Stimulated activated CD4-positive, alpha-beta T cell treated with anti-CD3 and anti-CD28 coated beads, Interleukin-12 subunit alpha, Interleukin-12 subunit beta, amount 100 ng/mL, for 24 hours (primary cell): ENCODE measurements at places on chromosomes 6 and 20.

- no peak for DNase-seq
Measured at GRCh38 chr6:32164295-32164694, at the start of gene EGFL8. Gene EGFL8 (plus strand): TSS chr6:32164595. CDS start chr6:32166166, 1,571 bp downstream.

DNA sequence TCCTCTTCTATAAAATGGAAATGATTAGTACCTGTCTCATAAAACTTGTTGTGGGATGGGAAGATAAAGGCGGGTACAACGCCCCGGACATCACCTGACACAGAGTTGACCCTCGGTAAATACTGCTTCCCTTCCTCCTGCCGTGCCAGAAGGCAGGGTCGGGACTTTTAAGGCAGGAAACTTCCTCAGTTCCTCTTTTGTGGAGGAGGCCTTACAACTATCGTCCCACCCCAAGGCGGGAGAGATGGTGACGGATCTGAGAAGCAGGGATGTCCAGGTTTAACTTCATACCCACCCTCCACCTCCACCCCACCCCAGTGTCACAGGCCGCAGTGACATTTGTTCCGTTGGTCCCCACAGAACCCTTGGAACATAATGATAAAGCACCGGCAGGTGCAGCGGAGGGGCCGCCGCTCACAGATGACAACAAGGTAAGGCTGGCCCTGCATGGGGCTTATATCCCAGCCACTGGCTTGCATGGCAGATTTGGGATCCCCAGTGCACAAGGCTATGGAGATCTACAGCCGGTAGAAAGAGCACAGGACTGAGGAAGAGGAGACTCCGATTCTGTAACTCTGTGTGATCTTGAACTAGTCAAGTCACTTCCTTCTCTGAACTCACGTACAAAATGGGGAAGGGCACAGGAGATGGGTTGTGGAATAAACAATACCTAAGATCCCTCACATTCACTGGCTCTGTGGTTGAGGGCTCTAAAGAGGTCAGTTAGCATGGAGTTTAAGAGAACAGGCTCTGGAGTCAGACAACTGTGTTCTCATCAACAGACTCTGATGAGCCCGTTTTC is 764 bp downstream of the DNTTIP1 start:
- no peak for DNase-seq

DNA sequence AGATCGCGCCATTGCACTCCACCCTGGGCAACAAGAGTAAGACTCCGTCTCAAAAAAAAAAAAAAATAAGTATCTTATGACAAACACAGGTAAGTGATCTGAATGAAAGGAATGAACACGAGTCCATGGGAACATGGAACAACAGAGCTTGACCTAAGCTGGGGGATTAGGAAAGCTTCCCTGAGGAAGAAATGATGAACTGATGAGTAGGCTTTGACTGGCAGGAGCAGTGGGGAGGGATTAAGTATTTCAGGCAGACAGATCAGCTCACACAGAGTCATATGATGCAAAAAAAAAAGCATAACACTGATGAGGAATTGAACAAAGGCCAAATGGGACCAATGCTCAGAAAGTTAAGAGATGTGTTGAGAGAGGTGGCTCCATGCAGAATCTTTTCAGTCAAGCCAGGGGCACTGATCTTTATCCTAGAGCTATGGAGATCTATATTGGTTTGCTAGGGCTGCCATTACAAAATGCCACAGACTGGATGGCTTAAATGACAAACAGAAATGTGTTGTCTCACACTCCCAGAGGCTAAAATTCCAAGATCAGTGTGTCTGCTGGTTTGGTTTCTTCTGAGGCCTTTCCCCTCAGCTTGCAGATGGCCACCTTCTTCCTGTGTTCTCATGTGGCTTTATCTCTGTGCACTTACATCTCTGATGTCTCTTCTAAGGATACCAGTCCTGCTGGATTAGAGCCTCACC is 85.6 kb downstream of the ANKRD6 start:
- no peak for DNase-seq

DNA sequence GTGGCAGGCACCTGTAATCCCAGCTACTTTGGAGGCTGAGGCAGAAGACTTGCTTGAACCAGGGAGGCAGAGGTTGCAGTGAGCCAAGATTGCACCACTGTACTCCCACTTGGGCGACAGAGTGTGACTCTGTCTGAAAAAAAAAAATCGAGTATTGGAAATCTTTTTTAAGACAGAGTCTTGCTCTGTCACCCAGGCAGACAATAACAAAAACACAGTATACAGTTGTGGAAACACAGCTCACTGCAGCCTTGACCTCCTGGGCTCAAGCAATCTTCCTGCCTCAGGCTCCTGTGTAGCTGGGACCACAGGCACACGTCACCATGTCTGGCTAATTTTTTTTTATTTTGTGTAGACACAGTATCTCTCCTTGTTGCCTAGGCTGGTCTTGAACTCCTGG is 15.0 kb downstream of the NANP start:
- DNase-seq: no peak

DNA sequence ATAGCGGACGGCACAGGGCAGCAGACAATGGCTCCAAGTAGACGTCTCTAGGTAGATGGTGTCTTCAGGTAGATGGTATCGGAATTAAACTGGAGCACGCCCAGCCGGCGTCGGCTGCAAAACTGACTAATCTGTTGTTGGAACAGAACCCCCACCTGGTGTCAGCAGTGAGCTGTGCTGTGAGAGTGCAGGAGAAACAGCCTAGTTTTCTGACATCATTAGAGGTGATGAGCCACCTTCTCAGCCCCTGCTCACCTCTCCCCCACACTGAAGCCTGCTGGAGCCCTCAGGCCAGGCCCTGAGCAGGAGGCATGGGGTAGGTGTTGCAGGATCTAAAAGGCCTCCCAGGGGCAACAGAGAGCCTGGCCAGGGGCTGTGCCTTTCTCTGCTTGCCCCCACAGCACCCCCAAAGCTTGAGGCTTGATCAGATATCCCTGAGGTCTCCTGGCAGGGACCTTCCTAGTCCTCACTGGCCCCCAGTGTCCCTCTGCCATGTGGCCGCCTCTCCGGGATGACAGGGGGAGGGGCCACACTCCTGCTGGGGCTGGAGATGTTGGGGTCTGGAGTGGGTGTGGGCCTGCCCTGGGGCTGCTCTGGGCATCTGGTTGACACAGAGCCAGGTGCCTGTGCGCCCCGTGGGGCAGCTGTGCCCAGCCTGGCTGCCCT is 6.9 kb upstream of the HELZ2 start:
- peak; percentile 33 for DNase-seq

DNA sequence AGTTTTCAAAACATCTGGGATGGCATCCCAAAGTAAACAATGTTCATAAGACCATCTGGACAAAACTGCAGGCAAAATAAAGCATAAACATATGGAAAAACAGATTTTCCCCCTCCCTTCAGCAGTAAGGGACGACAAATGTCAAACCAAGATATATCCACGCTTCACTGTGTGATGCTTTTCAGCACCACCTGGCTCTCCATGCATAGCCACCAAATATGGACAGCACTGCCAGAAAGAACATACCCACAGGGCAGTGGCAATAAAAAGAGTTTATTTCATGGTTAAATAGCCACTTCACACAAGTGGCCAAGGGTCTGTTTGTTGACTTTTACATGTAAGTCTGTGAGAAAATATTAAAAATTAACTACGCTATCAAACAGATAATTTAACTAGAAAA is 23.1 kb downstream of the USP45 start:
- no peak for DNase-seq

DNA sequence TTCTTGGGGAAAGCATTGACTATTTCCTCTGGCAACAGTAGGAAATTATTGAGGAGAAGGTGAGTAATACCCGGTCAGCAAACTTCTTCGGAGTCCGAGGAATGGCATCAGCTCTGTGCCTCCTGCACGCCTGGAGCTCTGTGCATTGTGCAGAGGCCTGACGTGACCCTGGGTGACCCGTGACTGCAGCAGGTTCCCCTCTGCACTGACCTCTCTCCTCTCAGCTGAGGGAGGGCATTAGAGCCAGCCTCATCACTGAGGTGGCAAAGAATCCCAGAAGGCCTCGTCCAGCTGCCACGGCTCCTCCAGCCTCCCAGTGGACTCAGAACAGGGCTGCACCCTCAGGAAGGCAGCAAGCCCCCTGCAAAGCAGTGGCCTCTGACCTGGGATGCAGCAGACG is 502.9 kb downstream of the CD83 start:
- no peak for DNase-seq

- DNase-seq: no peak
Measured at GRCh38 chr6:121504227-121504626, 68.8 kb downstream of the GJA1 start.

- no peak for DNase-seq
Measured at GRCh38 chr20:47027042-47027441, 132.4 kb downstream of the EYA2 start.

- DNase-seq: no peak
Measured at GRCh38 chr20:46700481-46700880, 9.0 kb upstream of the SLC2A10 start.

- DNase-seq: no peak
Measured at GRCh38 chr6:31567531-31568370, 4.3 kb upstream of the LTA start.

GRCh38 chr6:140379919-140380318 is 1005.5 kb upstream of the CITED2 start:
- DNase-seq: no peak
